ENCODE measurements at places on chromosomes 7 and 10.

- DNase-seq, result no peak
Observed at GRCh38 chr10:106198275-106198674, 966.2 kb downstream of the SORCS1 start.

- no peak for DNase-seq
Observed at GRCh38 chr10:5560142-5560816, 35.5 kb downstream of the CALML3 start.

GRCh38 chr10:84521013-84521412 is 192.6 kb downstream of the CCSER2 start:
- no peak for DNase-seq

GRCh38 chr7:99461221-99461620 is 4.7 kb downstream of the ATP5MF start:
- DNase-seq, result no peak

- no peak for DNase-seq
Observed at GRCh38 chr10:10293041-10293440, 724.6 kb upstream of the CELF2 start.

GRCh38 chr10:70537398-70538194 is 59.0 kb downstream of the PALD1 start:
- DNase-seq, result no peak

- peak; percentile 2 for DNase-seq
Observed at GRCh38 chr10:98309366-98310355, 41.7 kb upstream of the LOXL4 start.

DNA sequence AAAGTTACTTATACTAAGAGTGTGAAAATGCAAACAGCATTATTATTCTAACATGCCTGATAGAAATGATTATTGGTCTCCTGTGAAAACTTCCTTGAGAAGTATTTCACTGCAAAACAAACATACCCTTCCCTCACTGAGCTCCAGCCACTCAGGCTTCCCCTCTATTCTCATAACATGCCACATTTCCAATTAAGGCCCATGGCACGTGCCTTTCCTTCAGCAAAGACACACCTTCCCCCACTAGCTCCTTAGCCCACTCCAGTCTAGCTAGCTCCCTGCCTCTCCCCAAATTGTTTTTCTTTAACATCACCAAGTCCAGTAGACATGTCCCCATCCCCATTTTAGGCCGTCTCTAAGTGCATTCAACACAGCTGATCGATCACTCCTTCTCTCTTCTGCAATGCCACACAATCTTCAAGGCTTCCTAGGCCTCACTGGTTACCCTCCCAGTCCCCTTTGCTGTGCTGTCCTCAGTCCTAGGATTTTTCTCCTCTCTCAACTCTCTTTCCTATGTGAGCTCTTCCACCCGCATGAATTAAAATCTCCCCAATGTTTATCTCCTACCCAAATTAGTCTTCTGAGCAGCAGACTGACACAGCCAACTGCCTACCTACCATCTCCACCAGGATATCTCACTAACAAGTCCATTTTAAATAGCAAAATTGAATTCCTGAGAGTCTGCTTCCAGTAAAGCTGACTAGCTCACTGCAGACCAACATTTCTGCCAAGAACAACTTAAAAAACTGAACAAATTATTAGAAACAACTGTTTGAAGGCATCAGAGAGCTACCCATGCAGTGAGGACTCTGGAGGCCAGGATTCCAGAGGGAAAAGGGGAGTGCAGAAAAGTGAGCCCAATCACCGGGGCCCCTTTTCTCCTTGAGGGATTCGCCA is 11.9 kb downstream of the CYTH3 start:
- no peak for DNase-seq

Measured in stimulated activated CD4-positive, alpha-beta T cell treated with anti-CD3 and anti-CD28 coated beads, Interleukin-12 subunit alpha, Interleukin-12 subunit beta, amount 100 ng/mL, for 24 hours (primary cell).